Left ventricle myocardium inferior (tissue), 1 donor: ENCODE measurements at places on chromosomes 11 and 22.

- DNase-seq, result no peak
Measured at GRCh38 chr22:31177420-31178162, 17.6 kb downstream of the RNF185 start.

DNA sequence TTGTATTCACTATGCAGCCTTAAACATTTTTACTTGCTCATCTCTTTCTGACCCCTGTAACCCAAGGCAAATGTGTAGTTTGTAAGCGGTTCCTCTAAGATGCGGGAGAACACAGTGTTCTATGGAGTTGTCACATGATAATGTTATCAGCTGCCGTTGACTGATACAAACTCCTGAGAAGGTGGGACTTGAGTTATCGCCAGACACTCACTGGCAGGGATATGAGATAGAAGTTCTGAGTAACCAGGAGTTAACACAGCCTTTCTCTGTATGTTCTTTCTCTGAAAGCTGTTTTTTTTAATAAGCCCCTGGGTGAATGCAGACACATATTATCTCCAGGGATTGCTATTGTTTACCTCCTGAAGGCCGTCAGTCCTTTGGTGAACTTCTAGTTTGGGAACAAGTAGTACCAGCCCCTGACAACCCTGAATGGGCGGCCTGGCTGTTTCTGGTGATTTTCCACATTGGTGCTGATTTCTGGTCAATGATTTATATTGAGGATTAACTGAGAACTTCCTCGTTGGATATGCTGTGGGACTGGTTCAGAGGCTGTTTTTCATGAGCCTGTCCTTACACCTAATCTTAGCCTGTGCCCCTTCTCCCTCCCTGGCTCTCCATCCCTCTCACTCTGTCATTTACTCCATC, 155.3 kb upstream of the RASSF10 start:
- DNase-seq, result no peak

DNA sequence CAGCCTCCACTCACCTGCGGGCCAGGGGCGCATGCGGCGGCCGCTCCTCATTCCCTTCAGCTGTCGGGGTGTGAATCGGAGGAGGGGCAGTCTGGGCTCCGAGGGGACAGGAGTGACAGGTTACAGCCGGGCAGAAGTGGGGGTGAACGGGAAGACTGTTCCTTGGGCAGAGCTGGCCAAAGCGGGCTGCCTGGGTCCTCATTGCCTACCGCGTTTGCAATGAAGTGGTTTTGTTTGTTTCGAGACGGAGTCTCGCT, 733 bp downstream of the MEI1 start:
- DNase-seq, result no peak

DNA sequence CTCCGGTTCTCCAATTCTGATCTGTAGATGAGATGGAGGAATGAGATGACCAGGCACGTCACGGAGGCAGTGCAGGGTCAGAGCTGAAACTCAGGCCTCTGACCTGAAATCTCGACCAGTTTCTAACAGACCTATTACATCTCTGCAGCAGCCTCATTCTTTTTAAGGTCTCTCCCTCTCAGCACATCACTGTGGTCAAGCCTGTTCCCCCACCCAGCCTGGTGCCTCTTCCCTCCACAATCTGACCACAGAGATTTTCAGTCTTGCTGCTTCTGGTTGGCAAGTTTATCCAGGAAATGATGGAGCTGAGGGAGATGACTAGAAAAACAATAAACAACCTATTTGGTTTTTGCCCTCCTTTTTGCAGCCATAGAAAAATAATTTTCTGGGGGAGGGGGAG, 9.5 kb downstream of the GRAMD1B start:
- DNase-seq, result no peak

DNA sequence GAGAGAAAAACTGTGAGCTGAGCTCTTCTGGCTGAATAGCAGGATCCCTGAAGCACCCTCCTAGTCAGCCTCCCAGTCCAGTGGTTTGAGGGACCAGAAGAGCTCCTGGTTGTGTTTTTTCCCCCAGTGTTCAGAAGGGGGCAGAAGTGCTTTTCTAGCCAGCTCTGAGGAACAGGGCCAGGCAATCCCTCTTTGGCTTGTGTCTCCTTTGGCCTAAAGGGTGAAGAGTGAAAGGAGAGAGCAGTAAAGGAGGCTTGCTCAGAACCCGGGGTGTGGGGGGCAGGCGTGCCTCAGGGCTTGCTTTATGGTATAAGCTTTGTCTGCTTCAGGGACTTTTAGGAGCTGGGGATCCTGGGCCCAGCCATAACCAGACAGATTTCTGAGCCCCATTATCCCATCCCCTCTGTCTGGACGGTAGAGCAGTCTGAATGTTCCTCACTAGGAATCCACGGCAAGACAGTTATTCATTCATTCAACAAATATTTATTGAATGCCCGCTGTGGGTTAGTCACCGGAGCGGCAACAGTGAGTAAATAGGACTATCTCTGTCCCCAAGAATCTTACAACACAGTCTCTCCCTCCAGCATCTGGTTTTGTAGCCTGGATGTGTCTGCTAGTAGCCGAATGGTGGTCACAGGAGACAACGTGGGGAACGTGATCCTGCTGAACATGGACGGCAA, 14.5 kb downstream of the ACP2 start:
- peak; percentile 33 for DNase-seq

- no peak for DNase-seq
Measured at GRCh38 chr11:97269527-97269926, 879.7 kb downstream of the JRKL start.

DNA sequence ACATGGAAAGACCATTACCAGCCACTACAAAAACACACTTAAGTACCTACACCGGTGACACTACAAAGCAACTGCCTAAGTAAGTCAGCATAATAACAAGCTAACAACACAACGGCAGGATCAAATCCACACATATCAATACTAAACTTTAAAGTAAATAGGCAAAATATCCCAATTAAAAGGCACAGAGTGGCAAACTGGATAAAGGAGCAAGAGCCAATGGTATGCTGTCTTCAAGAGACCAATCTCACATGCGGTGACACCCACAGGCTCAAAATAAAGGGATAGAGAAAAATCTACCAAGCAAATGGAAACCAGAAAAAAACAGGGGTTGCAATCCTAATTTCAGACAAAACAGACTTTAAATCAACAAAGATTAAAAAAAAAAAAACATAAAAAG, 261.5 kb upstream of the TENM4 start:
- no peak for DNase-seq

- no peak for DNase-seq
Measured at GRCh38 chr22:25350551-25350971, 131.1 kb downstream of the CRYBB2 start.

DNA sequence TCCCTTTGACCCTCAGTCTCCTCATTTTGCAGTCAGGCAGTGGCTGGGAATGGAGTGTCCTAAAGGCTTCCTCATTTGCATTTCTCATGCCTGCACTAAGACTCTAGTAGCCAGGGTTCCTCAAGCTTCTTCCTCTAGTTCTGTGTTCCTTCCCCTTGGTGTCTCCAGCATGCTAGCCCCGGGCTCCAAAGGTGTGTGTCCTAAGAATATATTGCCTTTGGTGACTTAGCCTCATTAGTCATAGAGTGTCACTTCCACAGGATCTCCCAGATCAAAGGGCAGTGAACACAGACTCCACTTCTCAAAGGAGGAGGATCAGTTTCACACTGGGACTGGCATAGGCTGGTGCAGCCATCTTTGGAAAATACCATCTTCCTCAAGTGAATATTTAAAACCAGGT, 21.4 kb upstream of the ACER3 start:
- DNase-seq, result no peak

DNA sequence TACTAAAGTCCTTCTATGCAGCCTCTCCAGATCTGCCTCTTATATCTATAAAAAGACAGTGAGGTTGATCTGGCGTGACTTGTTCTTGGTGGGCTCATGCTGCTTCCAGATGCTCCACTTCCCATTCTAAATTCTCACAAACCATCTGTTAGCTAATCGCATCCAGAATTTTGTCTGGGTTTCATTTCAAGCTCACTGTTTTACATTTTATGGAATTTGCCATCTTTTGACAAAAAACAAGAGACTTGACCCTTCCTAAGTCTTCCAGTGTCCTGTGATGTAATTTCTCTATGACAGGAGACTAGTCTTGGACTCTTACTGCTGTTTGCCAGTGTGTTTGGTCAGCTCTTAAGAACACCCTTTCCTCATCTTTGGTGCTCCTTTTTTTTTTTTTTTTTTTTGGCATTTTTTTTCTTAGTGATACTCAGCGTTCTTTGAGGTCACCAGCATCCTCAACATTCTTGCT, 23.0 kb downstream of the CRKL start:
- DNase-seq, result no peak

DNA sequence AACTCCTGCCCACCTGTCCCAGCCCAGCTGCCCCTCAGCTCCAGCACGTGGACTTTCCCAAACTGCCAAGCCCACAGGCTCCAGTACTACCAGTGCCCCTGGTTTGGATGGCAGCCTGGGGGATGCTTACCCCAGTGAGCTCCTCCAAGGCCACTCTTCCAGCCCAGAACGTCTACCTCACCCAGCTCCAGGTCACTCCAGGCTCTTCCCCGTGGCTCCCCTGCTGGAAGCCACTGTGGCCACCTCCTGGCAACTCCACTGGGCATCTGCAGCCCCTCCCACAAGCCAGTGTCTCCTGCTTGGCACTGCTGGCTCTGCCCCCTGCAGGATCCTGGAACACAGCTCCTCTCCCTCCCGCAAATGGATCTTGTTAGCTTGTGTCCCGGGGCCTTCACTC, 29.3 kb downstream of the LMO1 start:
- DNase-seq, result no peak

DNA sequence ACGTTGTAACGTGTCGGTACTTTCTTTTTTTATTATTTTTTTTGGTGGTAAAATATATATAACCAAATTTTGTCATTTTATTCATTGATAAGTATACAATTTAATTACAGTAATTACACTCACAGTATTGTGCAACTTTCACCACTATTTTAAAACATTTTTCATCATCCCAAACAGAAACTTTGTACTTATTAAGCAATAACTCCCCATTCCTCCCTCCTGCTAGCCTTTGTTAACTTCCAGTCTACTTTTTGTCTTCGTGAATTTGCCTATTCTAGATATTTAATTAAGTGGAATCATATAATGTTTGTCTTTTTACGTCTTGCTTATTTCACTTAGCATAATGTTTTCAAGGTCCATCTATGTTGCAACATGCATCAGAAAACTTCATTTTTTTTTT, 58.5 kb downstream of the STIM1 start:
- DNase-seq, result no peak

GRCh38 chr22:43152003-43152356, 621 bp downstream of the TSPO start:
- DNase-seq, result no peak

DNA sequence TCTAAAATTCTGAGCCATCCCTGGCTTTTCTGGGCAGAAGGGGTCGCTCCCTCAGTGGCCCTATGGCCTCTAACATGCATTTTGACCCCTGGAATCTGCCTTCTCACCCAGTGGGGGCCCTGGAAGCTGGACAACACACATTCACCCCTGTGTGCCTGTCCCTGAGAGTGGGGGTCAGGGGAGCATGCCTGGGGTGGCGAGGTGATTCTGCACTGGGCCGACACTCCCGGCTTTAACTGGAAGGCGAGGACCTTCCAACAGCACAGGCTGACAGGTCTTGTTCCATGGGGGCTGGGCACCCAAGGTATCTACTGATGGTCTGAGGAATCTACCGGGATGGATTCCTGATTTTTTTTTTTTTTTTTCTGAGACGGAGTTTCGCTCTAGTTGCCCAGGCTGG, 10.7 kb downstream of the PPM1F start:
- DNase-seq, result no peak

- DNase-seq, result no peak
Measured at GRCh38 chr11:106088896-106089295, 11.4 kb downstream of the AASDHPPT start.
